ENCODE measurements at places on chromosomes 6 and 20.

DNA sequence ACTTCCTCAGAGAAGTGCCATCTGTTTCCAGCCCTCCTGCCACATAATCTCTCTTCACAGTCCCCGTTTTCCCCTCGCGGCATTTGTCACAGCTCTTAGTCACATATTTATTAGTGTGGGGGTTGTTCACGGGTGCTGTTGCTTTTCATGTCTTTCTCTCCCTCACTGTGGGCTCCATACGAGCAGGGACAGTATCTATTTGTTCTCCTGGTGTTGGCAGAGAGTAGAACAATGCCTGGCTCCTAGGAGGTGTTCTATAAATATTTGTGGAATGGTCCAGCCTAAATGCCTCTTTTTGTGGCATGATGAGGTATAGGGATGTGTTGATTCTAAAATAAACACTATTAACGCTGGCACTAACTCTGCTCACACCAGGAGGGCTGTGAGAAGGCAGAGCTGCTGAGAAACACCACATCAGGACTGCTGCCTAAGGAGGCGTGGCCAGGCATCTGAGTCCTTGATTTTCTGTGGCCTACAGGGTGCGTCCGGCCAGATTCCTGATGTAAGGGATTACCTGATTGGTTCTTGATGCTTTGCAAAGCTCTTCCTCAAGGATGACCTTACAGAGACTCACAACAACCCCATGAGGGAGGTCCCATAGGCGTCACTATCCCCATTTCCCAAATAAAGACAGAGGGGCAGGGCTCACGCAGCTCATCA is 219.8 kb upstream of the ARID1B start:
- DNase-seq = no peak

DNA sequence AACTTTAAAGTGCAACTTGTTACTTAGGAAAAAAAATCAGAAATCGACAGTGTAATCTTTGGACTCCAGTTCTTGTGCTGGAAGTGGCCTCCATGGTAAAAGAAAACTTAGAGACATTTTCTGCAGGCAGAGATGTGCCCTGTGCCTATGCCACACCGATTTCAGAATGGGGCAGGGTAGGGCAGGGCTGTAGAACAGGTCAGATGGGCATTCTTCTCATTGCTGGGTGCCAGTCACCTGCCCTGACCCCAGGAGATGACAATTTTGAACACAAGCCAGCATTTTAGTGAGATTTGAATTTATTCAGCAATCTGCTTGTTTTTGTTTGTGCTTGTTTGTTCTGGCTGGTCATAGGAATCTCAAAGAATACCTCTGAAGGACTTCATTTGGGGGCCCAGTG is 63.3 kb downstream of the SASH1 start:
- DNase-seq = no peak

- no peak for DNase-seq
Observed at GRCh38 chr6:137630666-137631065, 136.5 kb upstream of the OLIG3 start.

GRCh38 chr6:17305219-17306001 is 24.2 kb downstream of the RBM24 start:
- no peak for DNase-seq

GRCh38 chr6:75230484-75231325 is 12.9 kb downstream of the COX7A2 start:
- DNase-seq = no peak

DNA sequence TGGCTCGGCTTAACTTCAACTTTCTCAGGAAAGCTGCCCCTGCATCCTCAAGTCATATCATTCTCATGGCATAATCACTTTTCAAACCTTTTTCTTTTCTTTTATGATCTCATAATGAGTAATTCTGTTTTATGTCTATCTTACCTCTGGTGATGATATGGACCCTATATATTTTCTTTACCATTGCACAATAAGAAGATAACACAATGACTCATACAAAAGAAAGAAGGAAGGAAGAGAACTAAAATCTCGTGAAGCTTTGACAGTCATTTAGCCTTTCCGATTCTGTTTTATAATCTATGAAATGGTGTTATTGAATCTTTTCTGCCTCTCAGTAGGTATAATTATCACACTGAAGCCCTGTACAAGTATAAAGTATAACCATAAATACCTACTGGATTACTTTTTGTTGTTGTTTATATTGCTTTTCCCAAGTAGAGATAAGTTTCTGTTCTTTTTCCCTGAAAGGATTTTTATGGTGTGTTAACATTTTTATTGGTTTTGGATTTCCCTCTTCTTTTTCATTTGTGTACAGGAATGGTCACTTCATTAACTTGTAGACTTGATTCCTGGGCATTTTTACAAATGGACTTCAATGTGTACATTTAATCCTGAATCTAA is 300.9 kb downstream of the LAMA2 start:
- no peak for DNase-seq

GRCh38 chr6:110856296-110856695 is 18.3 kb upstream of the AMD1 start:
- DNase-seq = no peak

DNA sequence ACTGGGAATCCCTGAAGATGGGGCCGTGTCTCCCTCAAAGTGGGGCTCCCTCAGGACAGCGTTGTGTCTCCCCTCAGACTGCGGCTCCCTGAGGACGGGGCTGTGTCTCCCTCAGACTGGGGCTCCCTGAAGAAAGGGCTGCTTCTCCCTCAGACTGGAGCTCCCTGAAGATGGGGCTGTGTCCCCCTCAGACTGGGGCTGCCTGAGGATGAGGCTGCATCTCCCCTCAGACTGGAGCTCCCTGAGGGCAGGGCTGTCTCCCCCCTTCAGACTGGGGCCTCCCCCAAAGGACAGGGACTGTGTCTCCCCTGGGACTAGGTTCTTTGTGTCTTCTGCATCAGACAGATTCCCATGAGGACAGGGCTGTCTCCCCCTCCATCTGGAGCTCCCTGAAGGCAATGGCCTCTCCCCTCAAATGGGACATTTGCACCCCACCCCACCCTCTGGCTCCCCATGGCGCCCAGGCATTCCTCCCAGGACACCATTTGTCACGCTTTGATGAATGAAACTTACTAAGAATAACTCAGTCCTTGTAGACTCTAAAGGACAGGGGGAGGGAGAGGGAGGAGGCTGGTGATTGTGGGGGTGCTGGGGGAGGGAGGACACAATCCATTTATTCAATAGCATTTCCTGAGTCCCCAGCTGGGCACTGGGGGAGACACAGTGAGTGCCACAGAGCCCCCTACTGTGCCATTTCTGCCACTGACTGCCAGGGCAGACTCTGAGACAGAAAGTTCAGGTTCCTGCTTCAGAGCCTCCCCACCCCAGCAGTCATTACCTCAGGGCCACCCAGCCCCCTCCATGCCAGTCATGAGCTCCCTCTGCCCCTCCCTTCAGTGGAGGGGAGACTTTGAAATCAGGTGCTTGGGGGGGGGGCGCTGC is 122.4 kb downstream of the MRPL14 start:
- no peak for DNase-seq

GRCh38 chr6:114090626-114091025 is 119.7 kb upstream of the HDAC2 start:
- no peak for DNase-seq

- no peak for DNase-seq
Observed at GRCh38 chr6:25122622-25123237, 156.4 kb upstream of the CARMIL1 start.

DNA sequence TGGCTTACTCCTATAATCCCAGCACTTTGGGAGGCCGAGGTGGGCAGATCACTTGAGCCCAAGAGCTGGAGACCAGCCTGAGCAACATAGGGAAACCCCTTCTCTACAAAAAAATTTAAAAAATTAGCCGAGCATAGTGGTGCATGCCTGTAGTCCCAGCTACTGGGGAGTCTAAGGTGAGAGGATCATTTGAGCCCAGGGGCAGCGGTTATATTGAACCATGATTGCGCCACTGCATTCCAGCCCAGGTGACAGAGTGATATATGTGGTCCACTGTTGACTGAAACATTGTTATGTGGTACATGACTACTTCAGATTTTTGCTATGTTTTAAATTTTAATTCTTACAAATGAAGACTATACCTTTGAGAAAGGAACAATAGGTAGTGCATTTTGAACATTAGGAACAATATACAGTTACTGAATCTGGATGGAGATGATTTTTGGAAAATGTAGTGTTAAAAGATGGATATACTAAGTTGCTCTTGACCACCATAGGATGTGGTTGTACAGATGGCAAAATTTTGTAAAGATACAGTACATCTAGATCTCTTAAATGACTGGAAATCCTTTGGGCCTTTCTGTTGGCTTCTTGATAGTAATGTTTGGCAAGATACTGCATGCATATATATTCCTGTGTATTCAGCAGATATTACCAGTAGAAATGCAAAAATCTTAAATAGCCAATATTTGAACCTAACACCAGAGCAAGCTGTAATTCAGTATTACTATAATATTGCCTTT is 35.9 kb downstream of the MAPK14 start:
- DNase-seq = no peak

GRCh38 chr6:168186438-168186837 is 107.4 kb upstream of the FRMD1 start:
- DNase-seq = no peak

- no peak for DNase-seq
Observed at GRCh38 chr6:52126231-52126630, 38.8 kb upstream of the PKHD1 start.

- no peak for DNase-seq
Observed at GRCh38 chr20:16571333-16571732, 1.9 kb downstream of the KIF16B start.

GRCh38 chr6:30508890-30509736 is 19.8 kb downstream of the HLA-E start:
- no peak for DNase-seq

DNA sequence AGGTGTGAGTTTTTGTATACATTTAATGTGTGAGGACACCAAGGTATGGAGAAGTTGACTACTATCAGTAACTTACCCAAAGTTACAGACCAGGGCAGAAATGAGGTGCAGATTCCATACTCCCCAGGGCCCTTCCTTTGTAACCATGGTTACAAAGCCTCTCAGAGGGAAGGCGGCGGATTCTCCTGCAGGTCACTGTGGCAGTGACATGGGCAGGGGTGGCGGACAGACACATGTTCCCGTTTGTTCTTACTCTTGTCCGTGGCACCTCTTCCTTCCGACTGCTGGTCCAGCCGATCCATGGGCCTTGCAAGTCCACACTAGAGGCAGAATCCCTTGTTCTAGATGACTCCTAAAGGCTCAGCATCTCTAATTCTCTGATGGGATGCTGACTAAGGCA is 43.0 kb downstream of the PDYN start:
- no peak for DNase-seq

GRCh38 chr6:2396846-2397630 is 151.6 kb upstream of the GMDS start:
- DNase-seq = no peak

DNA sequence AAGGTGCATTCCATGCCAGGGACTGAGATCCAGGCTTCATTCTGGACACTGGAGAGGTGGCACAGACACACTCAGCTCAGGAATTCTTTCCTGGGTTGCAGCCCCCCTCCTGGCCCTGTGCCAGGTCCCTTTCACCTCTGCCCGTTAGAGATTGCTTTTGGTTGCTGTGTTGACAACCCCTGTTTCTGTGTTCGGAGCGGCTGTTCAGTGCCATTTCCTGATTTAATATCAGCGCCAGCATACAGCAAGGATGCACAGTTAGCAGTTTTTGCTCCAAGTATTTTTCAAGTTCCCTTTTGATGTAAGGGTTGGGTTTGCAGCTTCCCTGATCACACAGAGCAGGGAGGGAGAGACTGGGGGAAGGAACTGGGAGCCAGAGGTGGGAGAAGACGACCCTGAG is 8.5 kb upstream of the MAFB start:
- DNase-seq = no peak

- no peak for DNase-seq
Observed at GRCh38 chr6:149233056-149233715, 84.3 kb upstream of the TAB2 start.

DNA sequence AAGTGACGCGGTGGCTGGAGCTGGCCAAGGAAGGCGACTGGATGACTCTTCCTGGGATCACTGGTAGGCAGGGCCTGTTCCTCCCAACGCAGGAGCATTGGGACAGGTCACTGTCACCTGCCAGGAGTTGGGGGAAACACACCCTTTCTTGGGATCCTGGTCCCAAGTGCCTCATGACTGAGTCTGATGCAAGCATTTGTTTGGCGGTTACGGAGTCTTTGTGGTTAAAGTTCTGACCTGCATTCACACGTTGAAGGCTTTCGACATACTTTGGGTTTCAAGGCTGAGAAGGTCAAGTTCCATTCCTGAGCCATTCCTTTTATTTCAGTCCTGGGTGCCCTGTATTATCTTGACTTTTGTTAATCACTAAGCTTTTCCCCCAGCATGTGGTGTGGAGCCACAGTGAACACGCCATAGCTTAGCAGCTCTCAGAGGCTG is 6.0 kb downstream of the PNLDC1 start:
- no peak for DNase-seq

DNA sequence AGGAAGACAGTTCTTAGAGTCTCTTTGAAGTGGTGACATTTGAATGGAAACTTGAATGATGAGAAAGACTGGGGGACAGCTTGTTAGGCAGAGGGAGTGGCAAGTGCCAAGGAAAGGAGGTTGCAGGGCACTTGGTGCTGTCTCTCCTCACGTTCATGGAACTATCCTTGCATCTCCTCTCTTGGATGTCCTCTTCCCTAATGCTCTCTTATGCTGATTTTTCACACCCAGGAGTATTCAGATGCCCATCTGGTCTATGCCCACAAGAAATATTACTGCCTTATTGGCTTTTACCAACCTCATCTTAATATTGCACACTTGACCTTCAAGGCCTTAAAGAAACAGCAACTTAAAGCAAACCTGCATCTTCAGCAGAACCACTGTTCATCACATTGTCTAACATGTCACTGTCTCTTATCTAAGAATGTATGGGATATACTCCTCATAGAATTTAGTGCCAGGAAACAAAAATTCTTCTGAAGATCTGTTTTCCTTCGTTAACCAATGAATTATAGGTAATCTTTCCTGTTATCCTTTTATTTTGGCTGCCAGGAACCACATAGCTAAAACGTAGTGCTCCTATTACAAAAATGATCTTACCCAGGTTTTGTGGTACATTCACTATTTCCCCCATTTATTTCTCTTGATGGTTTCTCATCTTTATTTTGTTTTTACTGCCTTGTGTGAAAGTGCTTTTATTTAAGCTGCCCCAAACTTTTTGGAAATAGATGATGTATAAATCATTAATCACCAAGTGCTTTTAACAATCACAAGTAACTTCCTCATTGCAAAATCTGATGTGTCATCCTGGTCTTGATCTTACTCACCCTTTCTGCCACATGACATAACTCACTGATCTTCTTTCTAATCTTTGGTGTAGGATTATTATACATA is 12.8 kb downstream of the RGS17 start:
- no peak for DNase-seq

GRCh38 chr20:50628853-50629669 is 62.3 kb downstream of the RIPOR3 start:
- no peak for DNase-seq

- DNase-seq = no peak
Observed at GRCh38 chr6:136618086-136618485, 67.9 kb upstream of the MAP7 start.

All from right renal cortex interstitium (tissue), 3 donors.